Activated naive CD4-positive, alpha-beta T cell treated with anti-CD3 and anti-CD28 coated beads for 36 hours (primary cell): ENCODE measurements at places on chromosomes 16 and 17. TPM values are rescaled to one million over a fixed set of nuclear protein-coding genes. Genes with fewer than 3 reads are reported as not detected.

- DNase-seq = no peak
- H3K4me3 ChIP-seq = no peak overlapping the region
- no peaks in the 10 kb centered on the region for H3K4me1 ChIP-seq
- no peak overlapping the region for H3K27ac ChIP-seq
- H3K36me3 ChIP-seq = no peaks in the 10 kb centered on the region
- no peaks in the 10 kb centered on the region for H3K27me3 ChIP-seq
Observed at GRCh38 chr17:66142428-66142827, 49.5 kb downstream of the CEP112 start.

GRCh38 chr17:65243838-65244625 is 106.9 kb downstream of the RGS9 start:
- peaks cover 12% of the 10 kb centered on the region for H3K27me3 ChIP-seq
- no peak overlapping the region for H3K4me3 ChIP-seq
- peaks cover 5% of the 10 kb centered on the region for H3K4me1 ChIP-seq
- peak; percentile 28 for DNase-seq
- no peak overlapping the region for H3K27ac ChIP-seq

- H3K36me3 ChIP-seq = no peaks in the 10 kb centered on the region
- peaks cover 27% of the 10 kb centered on the region for H3K27me3 ChIP-seq
- no peak for DNase-seq
- H3K4me1 ChIP-seq = no peaks in the 10 kb centered on the region
- no peak overlapping the region for H3K4me3 ChIP-seq
Observed at GRCh38 chr16:84406006-84406963, 37.9 kb downstream of the ATP2C2 start.

- DNase-seq = no peak
- peaks cover 15% of the 10 kb centered on the region for H3K4me1 ChIP-seq
- peak overlapping the region; percentile 53 for H3K27ac ChIP-seq
- no peaks in the 10 kb centered on the region for H3K27me3 ChIP-seq
- no peak overlapping the region for H3K4me3 ChIP-seq
Observed at GRCh38 chr17:21174186-21174585, 39.8 kb downstream of the TMEM11 start.

DNA sequence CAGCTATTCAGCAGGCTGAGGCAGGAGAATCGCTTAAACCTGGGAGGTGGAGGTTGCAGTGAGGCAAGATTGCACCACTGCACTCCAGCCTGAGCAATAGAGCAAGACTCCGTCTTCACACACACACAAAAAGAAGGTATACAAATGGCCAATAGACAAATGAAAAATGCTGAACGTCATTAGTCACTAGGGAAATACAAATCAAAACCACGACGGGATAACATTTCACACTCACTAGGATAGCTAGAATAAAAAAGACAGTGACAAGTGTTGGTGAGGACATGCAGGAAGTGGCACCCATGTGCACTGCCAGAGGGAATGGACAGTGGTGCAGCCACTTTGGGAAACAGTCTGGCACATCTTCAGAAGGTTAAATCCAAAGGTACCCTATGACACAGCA is 172.9 kb downstream of the FTO start:
- H3K36me3 ChIP-seq = peaks cover 28% of the 10 kb centered on the region
- H3K27ac ChIP-seq = no peak overlapping the region
- no peak for DNase-seq
- H3K4me1 ChIP-seq = peaks cover 2% of the 10 kb centered on the region
- no peaks in the 10 kb centered on the region for H3K27me3 ChIP-seq
- no peak overlapping the region for H3K4me3 ChIP-seq

DNA sequence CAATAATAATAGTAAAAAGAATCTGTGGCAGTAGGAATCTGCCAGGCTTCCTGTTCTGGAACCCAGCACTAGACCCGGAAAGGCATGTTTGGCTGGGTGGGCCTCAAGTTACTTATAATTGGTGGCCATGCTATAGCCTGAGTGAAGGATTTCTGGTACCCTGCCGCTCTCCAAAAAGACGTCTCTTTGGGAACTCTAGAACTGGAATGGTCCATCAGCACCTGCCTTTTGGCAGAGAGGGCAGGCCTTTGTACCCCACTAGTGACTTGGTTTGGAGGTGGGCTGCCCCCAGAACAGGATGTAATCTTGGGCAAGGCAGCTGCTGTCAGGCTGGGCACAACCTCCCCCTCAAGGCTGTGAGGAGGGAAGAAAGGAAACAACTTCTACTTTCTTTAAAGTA is 29.3 kb upstream of the ST6GALNAC1 start:
- H3K27ac ChIP-seq = peak overlapping the region; percentile 92
- peak overlapping the region; percentile 93 for H3K4me3 ChIP-seq
- H3K36me3 ChIP-seq = peaks cover 1% of the 10 kb centered on the region

GRCh38 chr16:23594186-23594585 is 1.9 kb downstream of the NDUFAB1 start:
- H3K27me3 ChIP-seq = no peaks in the 10 kb centered on the region
- peaks cover 41% of the 10 kb centered on the region for H3K4me1 ChIP-seq
- H3K4me3 ChIP-seq = no peak overlapping the region
- DNase-seq = no peak

DNA sequence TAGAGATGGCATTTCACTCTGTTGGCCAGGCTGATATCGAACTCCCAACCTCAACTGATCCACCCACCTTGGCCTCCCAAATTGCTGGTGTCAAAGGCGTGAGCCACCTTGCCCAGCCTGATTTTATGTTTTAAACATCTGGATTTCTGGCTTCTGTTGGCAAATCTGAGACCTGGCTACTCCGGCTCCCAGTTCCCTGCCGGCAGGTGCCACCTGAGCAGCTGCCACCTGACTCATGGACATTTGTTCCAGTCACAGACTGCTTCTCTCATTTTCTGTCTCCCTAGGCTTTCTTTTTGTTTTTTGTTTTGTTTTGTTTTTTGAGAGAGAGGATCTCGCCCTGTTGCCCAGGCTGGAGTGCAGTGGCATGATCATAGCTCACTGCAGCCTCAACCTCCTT is 9.6 kb downstream of the PMM2 start:
- no peaks in the 10 kb centered on the region for H3K27me3 ChIP-seq
- no peak overlapping the region for H3K4me3 ChIP-seq
- DNase-seq = no peak
- H3K36me3 ChIP-seq = peaks cover 46% of the 10 kb centered on the region

DNA sequence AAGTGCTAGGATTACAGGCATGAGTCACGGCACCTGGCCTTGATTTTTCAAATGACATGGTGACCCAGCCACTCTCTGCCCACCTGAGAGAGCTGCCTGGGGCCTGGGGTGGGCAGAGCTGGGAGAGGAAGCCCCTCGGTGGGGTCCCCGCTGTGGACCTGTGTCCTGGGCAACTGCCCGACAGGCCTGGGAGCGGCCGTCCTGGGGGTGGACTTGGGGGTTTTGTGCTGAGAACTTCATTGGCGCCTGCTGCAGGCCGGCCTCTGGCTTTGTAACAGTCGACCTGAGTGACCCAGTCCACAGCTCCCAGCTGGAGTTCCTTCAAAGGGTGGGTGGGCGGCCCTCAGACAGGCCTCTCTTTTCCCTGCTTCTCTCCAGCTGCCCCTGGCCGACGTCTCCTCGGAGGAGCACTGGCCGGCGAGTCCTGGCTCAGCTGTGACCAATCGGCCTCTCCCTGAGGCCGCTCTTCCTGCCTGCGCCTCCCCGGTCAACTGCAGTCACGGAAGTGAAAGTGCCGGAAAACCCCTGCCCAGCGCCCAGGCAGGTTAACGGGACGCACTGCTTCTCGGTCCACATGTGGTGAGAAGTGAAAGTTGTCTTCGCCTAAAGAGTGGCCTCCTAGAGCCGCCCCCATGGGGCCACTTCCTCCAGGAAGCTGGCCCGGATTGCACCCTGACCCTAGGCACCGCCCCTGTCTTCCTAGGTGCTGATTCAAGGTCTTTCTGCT is 5.5 kb downstream of the CBFA2T3 start:
- no peak overlapping the region for H3K27ac ChIP-seq
- H3K4me1 ChIP-seq = peaks cover 13% of the 10 kb centered on the region
- H3K4me3 ChIP-seq = no peak overlapping the region
- no peaks in the 10 kb centered on the region for H3K36me3 ChIP-seq
- H3K27me3 ChIP-seq = peaks cover 23% of the 10 kb centered on the region

DNA sequence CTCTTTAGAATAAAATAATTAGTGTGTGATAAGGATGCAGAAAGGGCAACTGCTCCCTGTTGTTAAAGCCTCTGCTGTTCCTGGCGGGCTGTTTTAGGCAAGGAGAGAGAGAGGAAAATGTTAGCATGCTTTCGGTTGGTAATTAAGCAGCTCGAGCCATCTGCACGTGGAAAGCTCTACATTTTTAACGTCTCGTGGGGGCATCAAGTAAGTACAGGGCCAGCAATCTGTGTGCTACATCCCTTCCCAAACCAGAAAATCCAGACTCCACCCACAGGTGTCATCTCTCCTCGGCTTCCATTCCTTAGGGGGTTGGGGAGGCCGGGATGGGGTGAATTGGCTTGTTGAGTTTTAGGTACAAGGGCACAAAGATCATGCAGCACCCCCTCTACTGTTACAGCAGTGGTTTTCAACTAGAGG is 62.4 kb upstream of the MARCHF10 start:
- no peak overlapping the region for H3K27ac ChIP-seq
- no peaks in the 10 kb centered on the region for H3K36me3 ChIP-seq
- H3K27me3 ChIP-seq = peaks cover 10% of the 10 kb centered on the region
- DNase-seq = no peak

GRCh38 chr16:75263963-75264445 is 12.6 kb upstream of the BCAR1 start:
- DNase-seq = no peak
- no peaks in the 10 kb centered on the region for H3K36me3 ChIP-seq
- peaks cover 30% of the 10 kb centered on the region for H3K27me3 ChIP-seq
- H3K27ac ChIP-seq = no peak overlapping the region

DNA sequence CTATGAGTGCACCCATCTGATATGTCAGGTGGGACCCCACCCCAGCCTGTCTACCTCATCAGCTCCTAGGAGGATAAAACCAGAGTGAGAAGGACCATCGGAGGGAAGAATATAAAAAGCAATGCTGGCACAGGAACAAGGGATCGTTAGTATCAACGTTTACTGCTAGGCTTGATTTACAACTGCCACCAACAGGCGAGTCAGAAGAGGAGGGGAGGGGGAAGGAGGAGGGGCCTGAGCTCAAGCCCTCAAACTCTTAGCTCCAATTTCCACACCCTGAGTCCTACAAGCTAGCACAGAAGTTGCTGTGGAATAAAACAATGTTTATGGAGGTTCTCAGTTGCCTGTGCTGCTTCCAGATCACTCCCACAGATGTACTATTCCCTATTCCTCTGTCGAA is 234.5 kb downstream of the C16orf78 start:
- no peak overlapping the region for H3K27ac ChIP-seq
- no peak for DNase-seq
- H3K36me3 ChIP-seq = no peaks in the 10 kb centered on the region
- peaks cover 9% of the 10 kb centered on the region for H3K27me3 ChIP-seq

GRCh38 chr17:46979147-46979863 is at the start of gene RPRML:
Gene RPRML (minus strand): TSS chr17:46979253. CDS start chr17:46979007, 246 bp downstream.
- peaks cover 9% of the 10 kb centered on the region for H3K4me1 ChIP-seq
- peak; percentile 26 for DNase-seq
- peak within 1 kb of the TSS; percentile 63 for H3K4me3 ChIP-seq
- H3K27ac ChIP-seq = no peak within 1 kb of the TSS
- peaks cover 36% of the 10 kb centered on the region for H3K27me3 ChIP-seq

GRCh38 chr17:27429666-27430382 is 26.4 kb upstream of the KSR1 start:
- H3K4me1 ChIP-seq = no peaks in the 10 kb centered on the region
- no peak overlapping the region for H3K4me3 ChIP-seq
- no peaks in the 10 kb centered on the region for H3K36me3 ChIP-seq
- DNase-seq = no peak
- H3K27me3 ChIP-seq = no peaks in the 10 kb centered on the region
- no peak overlapping the region for H3K27ac ChIP-seq

GRCh38 chr17:74337834-74338500 is 11.9 kb downstream of the KIF19 start:
- H3K4me3 ChIP-seq = no peak overlapping the region
- no peaks in the 10 kb centered on the region for H3K36me3 ChIP-seq

DNA sequence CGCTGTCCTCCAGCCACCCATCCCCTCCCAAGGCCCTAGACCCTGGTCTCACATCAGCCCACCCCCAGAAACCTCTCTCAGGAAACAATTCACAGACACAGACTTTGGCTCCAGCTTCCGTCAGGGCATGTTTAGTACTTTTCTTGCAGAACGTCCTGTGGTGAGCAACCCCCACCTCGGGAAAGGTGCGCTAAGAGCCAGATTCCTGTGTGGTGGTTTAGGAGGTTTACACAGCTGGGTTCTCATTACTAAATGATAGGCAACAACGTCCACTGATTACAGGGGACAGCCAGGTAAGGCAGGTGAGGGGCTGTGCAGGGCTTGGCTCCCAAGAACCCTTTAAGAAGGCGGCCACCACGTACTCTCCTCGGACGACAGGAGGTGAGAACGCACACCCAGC is 29.3 kb downstream of the KIFC3 start:
- no peak overlapping the region for H3K4me3 ChIP-seq
- no peaks in the 10 kb centered on the region for H3K4me1 ChIP-seq
- DNase-seq = no peak

- H3K4me3 ChIP-seq = no peak overlapping the region
- peak overlapping the region; percentile 91 for H3K27ac ChIP-seq
- no peak for DNase-seq
- peaks cover 69% of the 10 kb centered on the region for H3K4me1 ChIP-seq
- no peaks in the 10 kb centered on the region for H3K27me3 ChIP-seq
Observed at GRCh38 chr17:76274112-76274956, 9.2 kb downstream of the UBALD2 start.

- H3K27me3 ChIP-seq = no peaks in the 10 kb centered on the region
- H3K36me3 ChIP-seq = no peaks in the 10 kb centered on the region
- DNase-seq = no peak
- H3K4me1 ChIP-seq = no peaks in the 10 kb centered on the region
- no peak overlapping the region for H3K27ac ChIP-seq
Observed at GRCh38 chr16:76071690-76072089, 205.5 kb upstream of the CNTNAP4 start.

- no peak overlapping the region for H3K4me3 ChIP-seq
- peak; percentile 31 for DNase-seq
- peaks cover 6% of the 10 kb centered on the region for H3K36me3 ChIP-seq
Observed at GRCh38 chr17:68344701-68345136, 53.4 kb downstream of the ARSG start.

Gene ATF7IP2
- total RNA-seq = 17.6 TPM

Gene TNP2
- total RNA-seq = not detected

Gene KCNH4
- total RNA-seq = 0.24 TPM

Gene HCRT
- not detected for total RNA-seq

Gene SLFN13
- total RNA-seq = 30.1 TPM

Gene FBF1
- total RNA-seq = 20.7 TPM

Gene COASY
- total RNA-seq = 93.3 TPM

Gene GNPTG
- 15.9 TPM for total RNA-seq

Gene CLEC3A
- total RNA-seq = not detected

Gene GAST
- total RNA-seq = not detected

Gene DNASE1
- 13.8 TPM for total RNA-seq

Gene SLC38A8
- not detected for total RNA-seq

Gene DOC2B
- total RNA-seq = not detected
